Stimulated activated CD4-positive, alpha-beta T cell treated with anti-CD3 and anti-CD28 coated beads, Interleukin-1b, Interleukin-23, amount 100 ng/mL, for 24 hours (primary cell): ENCODE measurements at places on chromosomes 7 and 10.

GRCh38 chr7:158257516-158258410 lies 329.9 kb downstream of the PTPRN2 start:
- no peak for DNase-seq

- no peak for DNase-seq
These were observed 174.9 kb upstream of the NRP1 start for GRCh38 chr10:33509231-33509831.

- no peak for DNase-seq
These were observed 336.8 kb downstream of the PLXNA4 start for GRCh38 chr7:132239422-132239994.

GRCh38 chr7:108455551-108455997 lies 662 bp downstream of the NRCAM start:
- no peak for DNase-seq

DNA sequence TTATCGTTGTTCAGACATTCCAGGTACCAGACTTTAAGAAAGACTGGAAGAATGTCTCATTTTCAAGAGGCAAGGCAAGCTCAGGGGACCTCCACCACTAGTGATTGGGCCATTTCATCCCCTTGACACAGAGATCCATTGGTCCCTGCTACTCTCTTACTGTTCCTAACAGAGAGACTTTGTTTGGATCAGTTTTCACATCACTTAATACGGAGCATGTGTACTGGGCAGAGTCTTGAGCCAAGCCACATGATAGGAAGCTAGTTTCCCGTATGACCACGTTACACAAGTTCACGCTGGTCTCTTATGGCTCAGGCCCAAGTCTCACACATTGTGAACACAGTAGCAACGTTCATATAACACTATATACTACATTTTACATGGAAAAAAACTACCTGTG lies 269.9 kb downstream of the BAMBI start:
- no peak for DNase-seq

DNA sequence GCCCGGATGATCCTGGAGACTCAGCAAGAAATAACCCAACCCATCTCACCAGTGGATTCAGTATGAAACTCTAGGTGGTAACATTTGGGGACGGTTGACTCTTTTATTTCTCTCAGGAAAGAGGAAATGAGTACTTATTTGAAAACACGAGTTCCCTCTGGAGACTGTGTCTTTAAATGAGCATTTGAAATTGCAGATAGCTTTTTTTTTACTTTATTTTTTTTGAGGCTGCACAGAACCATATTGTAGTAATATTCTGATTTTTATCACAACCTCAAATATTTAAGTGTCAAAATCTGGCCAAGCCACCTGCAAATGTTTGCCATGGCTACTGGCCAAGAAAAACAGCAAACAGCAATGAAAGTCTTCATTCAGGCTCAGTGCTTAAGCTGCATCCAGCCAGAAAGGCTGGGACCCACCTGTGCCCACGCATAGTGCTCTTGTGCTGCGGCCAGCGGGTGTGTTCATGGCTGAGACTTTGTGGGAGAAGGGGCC lies 160.8 kb downstream of the CREB5 start:
- no peak for DNase-seq

- no peak for DNase-seq
These were observed at the start of gene NUPR2 for GRCh38 chr7:56115852-56116538. Gene NUPR2 (minus strand): TSS chr7:56116417. CDS start chr7:56116314, 103 bp downstream.

DNA sequence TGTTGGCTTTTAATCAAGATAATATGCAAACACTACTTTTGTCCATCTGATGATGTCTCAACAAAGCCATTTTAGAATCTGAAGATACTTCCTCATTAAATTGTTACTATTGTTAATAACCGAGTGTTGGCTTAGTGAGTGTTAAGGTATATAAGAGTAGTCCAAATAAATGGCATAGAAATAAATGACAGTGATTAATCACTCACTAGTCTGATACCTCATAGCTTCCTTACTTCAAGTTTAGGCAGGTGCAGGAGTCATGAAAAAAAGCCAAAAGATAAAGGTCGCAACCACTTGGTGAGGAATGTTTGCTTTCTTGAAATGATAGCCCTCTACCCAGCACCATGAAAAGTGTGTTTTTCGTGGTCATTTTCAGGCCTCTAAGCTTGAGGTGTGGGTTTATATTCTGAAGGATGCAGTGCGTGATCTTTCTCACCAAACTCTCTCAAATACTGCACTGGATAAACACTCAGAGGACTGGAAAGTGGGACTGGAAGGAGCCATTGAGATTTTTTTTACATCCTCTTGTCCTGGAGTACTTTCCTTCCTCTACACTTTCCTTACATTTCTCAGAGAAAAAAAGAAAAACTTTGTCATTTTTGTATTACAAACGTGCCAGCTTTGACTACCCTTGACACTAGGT lies 138.1 kb downstream of the KIAA1217 start:
- DNase-seq, result no peak

DNA sequence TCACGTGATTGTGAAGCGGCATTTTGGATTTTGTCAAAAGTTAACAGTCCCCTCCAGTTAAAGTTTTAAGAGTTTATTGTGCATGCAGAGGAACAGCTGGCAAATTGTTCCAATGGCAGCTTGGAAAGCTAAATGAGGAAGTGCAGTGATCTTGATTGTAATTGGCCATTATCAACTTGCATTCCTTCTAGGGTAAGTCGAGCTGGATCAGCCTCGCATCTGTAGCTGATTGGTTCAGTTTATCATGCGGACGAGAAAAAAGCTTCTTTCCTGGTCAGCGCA lies 566 bp downstream of the ZNF789 start:
- no peak for DNase-seq

GRCh38 chr7:25583621-25584020 lies 355.3 kb upstream of the NPVF start:
- no peak for DNase-seq

- no peak for DNase-seq
These were observed 27.8 kb downstream of the NHLRC2 start for GRCh38 chr10:113882240-113882639.

DNA sequence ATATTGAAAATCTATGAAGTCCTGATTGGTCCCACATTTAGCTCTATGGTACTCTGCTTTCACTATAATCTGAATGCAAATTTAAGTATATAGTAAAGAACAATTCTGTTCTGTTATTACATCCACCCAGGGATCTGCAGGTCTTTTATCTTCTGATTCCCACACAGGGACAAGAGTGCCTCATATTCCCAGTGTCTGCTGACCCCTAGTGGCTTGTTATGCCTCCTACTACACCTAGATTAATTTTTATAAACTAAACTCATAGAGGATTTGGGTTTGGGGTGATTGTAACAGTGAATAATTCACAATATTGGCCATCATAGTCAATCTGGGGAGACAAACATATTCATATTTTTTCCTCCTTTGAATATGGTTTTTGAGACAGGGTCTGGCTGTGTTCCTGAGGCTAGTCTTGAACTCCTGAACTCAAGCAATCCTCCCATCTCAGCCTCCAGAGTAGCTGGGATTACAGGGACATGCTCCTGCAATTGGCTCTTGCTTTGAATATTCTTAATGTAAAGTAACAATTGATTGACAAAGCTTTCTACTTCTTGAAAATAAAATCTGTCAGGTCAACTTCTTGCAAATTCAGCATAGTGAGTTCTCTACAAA lies 282.1 kb downstream of the KCND2 start:
- DNase-seq, result no peak

DNA sequence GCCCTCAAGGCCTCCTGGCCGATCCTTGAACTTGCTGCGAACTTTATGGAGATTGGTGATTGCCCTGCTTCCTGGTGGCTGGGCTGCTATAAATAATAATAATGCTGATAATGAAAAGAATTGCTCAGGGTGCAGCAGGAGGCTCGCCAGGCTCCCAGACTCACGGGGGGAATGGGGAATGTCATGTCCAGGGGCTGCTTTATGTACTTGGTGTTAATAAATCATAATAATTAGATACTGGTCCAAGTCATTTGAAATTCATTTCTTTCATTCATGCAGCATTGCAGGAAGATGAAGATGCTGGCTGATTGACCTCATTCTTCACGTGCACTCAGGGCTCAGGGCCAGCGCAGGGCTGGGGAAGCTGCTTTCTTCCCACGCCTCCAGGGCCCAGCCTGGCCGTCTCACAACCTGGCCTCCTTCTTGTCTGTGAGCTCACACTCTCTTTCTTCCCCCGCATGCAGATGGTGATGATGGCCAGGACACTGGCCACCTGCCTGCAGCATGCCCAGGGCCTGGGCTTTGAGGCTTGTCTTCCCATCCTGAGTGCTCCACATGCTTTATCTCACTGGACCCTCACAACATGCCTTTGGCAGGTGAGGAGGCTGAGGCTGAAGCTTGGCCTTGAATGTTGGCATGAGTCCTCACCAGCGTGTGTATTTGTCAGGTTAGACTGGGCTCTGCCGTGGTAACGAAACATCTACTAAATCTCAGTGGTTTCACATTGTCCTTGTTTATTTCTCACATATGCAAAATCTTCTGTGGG lies 138.4 kb upstream of the TNS3 start:
- no peak for DNase-seq

DNA sequence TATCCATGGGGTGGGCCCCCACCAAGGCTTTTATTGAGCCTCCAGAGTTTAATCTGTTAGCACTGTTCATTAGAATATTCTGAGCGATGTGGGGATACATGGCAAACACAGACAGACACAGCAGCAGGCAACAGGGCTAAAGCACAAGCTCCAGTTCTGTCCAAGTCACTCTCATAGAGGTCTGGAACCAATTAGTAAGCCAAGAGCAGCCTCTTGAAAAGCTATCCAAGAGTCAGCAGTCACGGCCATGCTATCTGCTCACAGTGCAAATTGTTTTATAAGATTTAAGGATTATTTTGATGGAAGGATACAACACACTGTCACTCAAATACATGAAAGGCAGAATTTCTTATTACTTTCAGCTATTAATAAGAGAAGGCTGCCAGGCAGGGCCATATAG lies 86.4 kb upstream of the DGKB start:
- DNase-seq, result no peak

GRCh38 chr10:12490963-12491362 lies 141.6 kb downstream of the CAMK1D start:
- DNase-seq, result no peak

GRCh38 chr7:23894892-23895569 lies 185.0 kb downstream of the STK31 start:
- DNase-seq, result no peak

- no peak for DNase-seq
These were observed 36.3 kb downstream of the SUFU start for GRCh38 chr10:102540023-102540422.

- DNase-seq, result no peak
These were observed 10.4 kb downstream of the ZNF365 start for GRCh38 chr10:62384447-62385081.

DNA sequence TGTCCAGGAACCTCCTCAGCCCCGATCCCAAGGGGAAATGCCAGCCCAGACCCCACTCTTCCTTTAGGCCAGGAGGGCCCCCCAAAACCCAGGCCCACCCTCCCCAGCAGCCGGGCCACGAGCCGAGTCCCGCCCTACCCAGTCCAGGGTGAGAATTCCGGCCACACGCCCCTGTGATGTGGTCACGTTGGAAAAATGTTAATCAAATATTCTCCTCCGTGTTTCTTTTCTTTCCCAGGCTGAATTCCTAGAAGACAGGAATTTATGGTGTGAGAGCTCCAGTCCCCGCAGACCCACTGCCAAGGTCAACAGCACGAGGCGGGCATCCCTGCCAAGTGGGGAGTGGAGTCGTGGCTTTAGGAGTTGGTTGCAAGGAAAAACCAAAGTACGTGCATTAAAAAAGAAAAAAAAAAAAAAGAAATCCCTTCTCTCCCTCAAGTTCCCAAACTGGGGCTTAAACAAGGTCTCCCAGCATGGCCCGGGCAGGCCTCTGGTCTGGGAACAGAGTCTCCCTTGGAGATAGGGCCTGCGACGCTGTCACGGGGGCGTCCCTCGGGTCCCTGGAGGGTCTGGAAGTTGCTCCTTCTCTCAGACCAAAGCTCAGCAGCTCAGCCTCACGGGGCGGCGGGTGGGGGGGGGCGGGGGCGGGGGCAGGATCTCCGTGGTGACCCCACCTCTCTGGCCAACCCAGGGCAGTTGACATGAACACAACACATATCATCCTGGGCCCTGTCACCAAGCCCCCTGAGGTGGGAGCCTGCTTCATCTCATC lies 28.1 kb upstream of the ELN start:
- no peak for DNase-seq

DNA sequence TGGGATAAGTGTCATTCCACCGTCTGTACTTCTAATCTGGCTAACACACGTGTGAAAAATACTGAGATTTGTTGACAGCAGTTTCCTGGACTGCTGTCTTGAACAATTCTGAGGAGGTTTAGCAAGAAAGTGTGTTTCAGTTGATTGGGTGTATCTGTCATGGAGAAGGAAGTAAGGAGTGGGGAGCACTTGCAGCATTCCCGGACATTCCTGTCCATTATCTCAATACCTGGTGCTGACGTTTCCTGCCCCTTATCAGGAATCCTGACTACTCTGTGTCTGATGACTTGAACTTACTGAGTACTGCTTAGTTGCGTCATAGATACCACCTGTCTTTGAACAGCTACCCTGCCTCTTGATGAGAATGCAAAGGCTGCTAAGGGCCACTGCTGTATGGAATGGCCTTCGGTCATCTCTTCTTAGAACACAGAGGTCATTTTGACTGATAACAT lies 72.0 kb upstream of the VKORC1L1 start:
- DNase-seq, result no peak

DNA sequence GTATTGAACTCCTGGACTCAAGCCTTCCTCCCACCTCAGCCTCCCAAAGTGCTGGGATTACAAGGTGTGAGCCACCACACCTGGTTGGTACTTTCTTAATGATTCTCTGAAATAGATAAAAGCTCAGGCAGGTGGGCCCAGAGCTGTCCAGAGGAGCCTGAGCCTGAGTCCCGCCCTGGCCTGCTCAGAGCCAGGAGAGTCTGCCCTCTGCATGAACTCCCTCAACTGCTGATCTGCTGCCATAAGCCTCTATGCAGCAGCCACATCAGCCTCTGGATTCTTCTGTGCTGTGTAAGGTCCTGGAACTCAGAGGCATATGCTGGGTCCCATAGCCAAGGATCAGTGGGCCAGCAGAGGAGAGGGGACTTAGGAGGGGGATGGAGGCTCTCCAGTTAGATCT lies 23.1 kb upstream of the DDIT4 start:
- DNase-seq, result no peak
